ENCODE measurements at places on chromosomes 13 and 19.

GRCh38 chr19:14561847-14562351 lies 10.0 kb downstream of the NDUFB7 start:
- peak; percentile 93 for DNase-seq

DNA sequence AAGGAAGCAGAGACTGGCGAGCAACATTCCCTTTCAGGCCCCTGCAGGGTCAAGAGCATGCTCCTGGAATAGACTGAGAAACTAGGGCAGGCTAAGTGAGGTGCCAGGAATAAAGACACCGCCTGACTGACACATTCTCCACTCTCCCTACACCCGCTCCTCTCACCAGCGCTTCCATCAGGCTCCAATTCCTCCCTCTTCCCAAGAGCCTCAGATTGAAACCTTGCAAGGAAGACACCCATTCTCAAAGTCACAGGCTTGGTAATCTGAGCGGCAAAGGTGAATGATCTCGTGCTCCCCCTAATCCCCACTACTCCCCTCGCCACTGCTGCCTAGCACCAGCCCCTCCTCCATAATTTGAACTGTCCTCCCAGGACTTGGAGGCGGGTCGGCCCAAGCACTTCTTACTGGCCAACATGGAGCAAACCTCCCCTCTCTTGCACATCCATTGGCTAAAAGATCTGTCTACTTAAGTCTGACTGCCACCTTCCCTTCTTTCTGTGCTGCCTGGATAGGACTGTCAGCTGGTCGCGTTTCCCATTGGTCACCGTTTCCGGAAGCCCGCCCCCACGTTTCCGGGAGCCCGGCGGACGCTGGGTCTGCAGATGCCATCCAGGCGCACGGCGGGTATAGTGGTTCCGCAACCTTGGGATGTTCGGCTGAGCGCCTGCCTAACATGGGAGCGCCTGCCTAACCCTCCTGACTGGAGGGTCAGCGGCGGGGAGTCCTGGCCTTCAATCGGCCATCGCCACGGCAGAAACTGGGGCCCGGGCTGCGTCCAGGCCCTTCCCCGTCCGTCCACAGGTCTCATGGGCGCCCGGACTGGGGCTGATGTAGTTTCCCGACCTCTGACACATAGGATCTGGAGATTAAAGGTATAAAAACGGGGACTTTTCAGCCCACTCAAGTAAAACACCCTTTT lies 33.6 kb downstream of the ZNF383 start:
- peak; percentile 78 for DNase-seq

DNA sequence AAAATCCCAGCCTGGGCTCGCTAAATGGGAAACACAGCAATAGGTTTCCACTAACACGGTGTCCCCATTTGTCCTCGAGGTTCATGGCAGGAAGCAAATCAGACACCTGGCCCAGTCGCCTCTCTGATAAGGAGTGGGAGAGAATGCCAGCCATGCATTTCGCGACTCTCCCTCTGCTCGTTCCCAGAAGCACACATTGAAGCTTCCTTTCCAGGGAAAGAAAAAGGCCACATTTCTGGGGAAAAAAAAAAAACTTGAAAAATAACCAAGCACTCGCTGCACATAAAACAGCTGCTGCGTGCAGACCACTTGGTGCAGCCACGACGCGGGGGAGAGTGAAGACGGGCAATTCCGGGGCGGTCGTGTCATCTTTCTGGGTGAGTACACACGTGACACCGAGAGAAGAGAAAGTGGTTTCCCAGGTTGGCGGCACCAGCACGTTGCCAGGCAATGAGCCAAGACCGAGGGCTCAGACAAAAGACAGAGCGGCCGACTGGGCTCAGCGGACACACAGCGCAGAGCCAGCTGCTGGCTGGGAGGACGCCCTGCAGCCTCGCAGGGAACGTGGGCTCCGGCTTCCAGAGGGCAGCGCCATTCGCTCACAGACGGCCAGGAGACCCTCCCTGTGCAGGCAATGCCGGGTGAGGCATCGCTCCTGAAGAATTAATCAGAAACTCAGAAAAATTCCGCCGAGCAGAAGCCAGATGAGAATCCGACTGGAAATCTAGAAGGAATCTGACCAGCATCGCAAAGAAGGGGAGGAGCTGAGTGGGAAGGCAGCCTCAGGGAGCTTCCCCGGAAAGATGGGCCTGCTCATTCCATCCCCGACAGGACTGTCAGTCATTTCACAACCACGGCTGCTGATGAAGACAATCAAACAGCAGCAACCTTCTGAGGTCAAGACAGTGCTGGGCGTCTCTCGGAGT lies 83.2 kb upstream of the IRS2 start:
- DNase-seq = peak; percentile 96

GRCh38 chr19:47419030-47419783 lies at the start of gene MEIS3:
MEIS3 (minus strand) TSS chr19:47419527; CDS start chr19:47419081, 446 bp downstream.
- DNase-seq = no peak

- no peak for DNase-seq
These were observed 32.7 kb downstream of the CLEC17A start for GRCh38 chr19:14615623-14616022.

DNA sequence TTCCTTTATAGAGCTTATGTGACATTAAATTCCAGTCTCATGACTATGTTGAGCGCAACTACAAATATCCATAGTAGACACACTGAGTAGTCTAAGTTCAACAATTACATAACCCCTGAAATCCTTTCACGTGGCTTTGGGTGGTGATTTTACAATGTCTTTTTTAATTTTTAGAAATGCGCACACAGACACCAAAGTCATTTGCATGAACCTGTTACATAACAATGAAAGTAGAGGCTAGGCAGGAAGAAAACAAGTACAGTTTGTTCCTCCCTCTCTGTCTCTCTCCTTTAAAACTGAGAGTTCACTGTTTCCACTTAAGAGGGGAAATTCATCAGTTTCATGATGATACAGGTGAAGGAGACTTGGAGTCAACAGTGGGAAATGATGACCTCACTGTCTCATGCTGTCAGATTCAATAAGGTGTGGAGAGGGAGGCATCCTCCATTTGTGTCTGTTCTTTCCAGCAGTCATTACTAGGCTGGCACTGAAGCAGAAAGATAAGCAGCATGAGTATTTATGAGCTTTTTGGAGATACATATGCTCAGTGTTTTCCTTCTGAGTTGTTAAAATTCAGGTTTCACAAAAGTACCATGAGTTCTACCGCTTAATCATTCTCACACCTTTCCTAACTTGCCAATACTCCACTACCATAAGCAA lies 201.8 kb downstream of the LHFPL6 start:
- DNase-seq = no peak

GRCh38 chr19:31883296-31883990 lies 462.0 kb upstream of the ZNF507 start:
- DNase-seq = no peak

DNA sequence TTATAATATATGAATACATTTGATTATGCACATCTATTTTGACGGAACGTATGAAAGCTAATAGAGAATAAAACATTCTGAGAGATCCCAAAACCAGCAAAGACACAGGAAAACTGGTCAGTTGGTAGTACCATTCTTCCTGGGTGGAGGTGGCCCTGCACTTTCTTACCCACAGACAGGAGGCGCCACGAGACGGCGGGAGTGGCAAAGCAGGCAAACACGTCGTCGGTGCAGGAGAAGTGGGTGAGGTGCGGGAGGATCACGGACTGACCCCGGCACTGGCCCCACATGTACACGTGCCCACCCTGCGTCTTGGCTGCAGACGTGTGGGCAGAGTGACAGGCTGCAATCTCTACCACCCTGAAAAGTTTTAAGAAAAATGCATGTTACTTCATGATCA lies 36.1 kb downstream of the RCBTB1 start:
- no peak for DNase-seq

DNA sequence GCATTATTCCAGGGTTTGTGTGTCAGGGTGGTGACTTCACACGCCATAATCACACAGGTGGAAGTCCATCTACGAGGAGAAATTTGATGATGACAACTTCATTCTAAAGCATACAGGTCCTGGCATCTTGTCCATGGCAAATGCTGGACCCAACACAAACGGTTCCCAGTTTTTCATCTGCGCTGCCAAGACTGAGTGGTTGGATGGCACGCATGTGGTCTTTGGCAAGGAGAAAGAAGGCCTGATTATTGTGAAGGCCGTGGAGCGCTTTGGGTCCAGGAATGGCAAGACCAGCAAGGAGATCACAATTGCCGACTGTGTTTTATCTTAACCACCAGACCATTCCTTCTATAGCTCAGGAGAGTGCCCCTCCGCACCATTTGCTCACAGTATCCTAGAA lies 18.2 kb upstream of the SLC25A30 start:
- no peak for DNase-seq

DNA sequence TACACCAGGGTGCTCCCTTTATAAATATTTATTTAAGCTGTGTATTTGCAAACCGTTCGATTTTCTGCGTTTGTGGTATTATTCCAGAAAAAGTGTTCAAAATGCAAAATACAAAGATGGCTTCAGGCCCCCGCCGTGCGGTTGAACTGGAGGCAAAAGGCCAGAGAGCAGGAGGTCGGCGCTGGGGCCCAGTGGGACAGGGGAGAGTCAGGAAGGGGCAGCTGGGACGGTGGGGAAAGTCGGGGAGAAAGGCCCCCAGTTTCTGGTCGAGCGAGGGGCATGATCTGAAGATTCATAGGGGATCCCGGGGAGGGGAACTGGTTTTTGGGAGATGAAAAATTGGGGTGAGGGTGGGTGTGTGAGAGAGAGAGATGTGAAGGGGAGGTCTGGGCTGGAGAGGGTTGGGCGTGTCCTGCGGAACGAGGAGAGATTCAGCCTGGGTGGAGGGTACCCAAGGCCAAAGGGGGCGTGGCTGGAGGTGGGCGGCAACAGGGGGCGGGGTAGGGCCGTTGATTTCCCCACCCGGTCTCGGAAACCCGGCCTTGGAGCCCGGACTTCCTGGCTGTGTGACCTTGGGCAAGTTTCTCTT lies 678 bp downstream of the ISOC2 start:
- DNase-seq = peak; percentile 83

DNA sequence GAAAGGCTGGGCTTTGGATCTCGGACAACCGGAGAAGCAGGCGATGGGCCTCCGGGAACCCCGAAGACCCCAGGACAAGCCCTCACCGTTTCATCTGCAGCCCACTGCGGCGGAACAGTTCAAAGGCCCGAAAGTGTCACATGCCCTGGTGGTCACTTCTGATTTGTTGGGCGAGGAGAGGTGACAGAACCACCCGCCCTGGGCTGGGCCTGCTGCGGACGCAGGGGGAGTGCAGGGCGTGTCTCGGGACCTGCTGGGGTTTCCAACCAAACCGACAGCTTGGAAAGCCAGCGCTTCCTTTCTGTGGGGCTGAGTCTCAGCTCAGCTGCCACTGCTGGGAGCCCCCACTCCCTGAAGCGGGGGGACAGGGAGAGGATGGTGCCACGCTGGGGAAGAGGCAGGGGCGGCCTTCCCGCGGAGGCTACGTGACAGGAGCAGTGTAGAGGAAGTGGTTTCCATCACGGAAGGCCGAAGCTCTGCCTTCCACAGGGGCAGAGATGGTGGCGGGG lies 22.8 kb upstream of the ZBTB7A start:
- DNase-seq = no peak

DNA sequence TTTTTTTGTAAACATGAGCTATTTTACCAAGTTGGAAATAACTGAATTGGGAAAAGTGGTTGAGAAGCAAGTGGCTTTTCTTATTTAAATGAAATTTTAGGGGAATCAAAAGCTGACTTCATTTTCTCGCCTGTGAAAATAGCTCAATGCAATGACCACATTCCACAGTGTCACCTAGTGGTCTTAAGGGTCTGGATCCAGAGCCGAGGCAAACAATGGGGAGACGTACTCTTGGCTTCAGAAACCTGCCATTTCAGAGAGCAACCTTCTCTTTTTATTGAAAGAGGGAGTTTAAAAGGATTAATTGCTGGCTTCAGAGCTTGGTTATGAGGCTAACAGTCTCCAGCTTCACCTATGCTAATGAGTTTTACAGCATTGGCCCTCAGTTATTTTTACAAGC lies 39.7 kb upstream of the RXFP2 start:
- DNase-seq = no peak

- DNase-seq = peak; percentile 60
These were observed 242.6 kb downstream of the NDFIP2 start for GRCh38 chr13:79723519-79724024.

GRCh38 chr19:1026783-1027649 lies 608 bp downstream of the CNN2 start:
- DNase-seq = peak; percentile 36

GRCh38 chr19:2424686-2425621 lies 2.4 kb downstream of the TIMM13 start:
- DNase-seq = peak; percentile 76

GRCh38 chr13:43383498-43384165 lies 360.2 kb downstream of the DNAJC15 start:
- no peak for DNase-seq

DNA sequence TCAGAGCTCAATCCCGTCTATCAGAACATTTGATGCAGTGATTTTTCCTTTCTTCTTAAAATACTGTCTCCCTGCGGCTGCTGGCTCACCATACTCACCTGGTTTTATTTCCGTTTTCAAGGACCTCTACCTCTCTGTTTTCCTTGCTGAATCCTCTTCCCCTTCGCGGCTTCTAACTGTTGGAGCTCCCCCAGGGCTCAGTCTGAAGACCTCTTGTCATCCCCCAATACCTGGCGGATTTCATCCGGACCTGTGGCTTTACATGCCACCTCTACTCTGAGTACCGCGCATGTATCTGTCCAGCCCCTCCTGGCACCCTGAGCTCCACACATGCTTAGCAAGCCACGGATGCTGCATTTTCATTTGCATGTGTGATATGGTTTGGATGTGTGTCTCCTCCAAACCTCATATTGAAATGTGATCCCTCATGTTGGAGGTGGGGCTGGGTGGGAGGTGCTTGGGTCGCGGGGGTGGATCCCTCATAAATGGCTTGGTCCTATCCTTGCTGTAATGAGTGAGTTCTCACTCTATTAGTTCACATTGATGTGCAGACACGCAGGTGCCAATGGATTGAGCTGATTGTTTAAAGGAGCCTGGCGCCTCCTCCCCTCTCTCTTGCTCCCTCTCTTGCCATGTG lies 106.2 kb upstream of the LSM14A start:
- no peak for DNase-seq

GRCh38 chr13:26618726-26619125 lies 61.2 kb downstream of the WASF3 start:
- DNase-seq = peak; percentile 84

DNA sequence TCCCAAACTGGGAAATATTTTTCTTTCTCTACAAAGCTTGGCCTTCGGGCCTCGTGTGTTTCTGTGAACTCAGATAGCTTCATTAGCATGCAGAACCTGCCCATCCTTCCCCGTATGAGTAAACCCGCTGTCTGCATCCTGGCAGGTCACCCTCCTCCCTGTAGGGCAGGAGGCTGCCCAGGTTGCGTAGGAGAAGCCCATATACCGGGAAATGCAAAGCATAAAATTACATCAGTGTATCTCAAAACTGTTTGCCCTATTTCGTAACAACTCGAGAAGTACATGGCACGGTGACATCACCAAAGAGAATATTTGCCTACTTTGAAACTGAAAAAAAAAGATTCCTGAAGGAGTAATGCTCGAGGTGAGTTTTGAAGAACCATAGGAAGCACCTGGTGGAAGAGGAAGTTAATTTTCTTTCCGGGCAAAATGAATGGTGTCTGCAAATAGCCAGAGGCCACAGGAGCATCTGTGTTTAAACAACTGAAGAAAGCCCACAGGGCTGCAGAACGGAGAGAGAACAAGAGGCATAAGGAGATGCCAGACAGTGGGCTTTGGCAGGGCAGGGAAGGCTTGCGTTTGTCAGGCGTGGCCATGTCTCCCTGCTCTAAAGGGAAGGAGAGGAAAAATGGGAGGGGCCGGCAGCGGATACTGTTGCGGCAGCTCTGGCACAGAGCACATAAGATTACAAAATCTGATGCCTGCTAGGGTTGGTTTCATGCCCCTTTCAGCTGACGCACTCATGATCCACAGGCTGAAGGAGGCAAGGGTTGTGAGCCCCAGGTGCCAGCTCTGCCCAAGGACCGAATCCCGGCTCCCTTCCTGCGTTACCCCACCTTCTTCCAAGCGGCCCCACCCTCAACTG lies 81.4 kb downstream of the IRS2 start:
- no peak for DNase-seq

- peak; percentile 7 for DNase-seq
These were observed 36.3 kb upstream of the FLT1 start for GRCh38 chr13:28531077-28531844.

Measured in myocyte (in vitro differentiated cells).